ENCODE measurements at places on chromosomes 11 and 22. TPM values are rescaled to one million over a fixed set of nuclear protein-coding genes. Genes with fewer than 3 reads are reported as not detected.

DNA sequence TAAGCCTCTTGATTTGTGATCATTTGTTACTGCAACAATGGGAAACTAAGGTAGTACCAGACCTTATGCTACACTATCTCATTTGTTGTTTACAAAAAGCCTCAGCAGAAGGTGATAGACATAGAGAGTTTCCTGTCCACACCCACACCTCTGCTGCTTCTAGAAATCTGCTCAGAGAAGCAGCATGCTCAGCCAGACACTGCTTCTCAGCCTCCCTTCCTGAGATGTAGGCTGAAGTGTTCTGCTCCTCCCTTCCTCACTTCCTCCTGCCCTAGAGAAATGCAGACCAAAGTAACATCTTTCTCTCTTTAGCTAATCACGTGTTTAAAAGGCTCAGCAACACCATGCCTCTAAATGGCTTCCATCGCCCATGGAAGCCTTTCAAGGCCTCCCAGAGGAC, 88.4 kb downstream of the SLC1A2 start:
- no peak for DNase-seq

- peak; percentile 57 for DNase-seq
Measured at GRCh38 chr11:95788921-95789505, 569 bp downstream of the FAM76B start.

The USP2 gene
- 11.4 TPM for polyA plus RNA-seq

- DNase-seq = no peak
Measured at GRCh38 chr11:1323774-1324173, 14.3 kb upstream of the TOLLIP start.

DNA sequence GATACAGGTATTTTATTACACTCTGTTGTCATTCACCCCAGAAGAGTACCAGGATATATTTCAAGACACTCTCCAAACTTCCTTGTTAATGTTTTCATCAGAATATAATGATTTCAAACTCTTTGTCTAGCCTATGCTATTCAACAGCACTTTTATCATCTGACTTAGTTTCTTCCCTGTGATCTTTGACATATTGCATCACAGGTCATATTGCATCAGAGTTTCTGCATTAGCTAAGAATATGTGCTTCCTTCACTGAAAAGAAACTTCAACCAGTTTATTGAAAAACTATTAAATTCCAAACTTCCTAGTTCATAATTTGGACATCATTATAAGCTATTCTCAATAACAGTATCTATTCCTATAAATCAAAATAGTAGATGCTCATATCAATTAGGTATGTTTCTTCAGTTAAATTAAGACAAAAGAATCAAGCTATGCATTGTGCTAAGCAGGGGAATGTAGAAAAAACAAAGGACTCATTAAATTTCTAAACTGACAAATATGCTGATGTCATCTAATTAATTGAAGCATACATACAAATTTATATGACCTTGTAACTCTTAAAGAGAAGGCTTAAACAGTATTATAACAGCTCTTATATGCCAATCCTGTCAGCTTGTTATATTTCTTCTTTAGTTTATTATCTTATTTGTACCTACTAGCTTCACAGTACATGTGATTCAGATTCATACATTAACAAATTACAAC, 361.8 kb upstream of the LUZP2 start:
- no peak for DNase-seq

GRCh38 chr11:121291319-121291718, 1.3 kb upstream of the SC5D start:
- no peak for DNase-seq

The AKIP1 gene
- 18.8 TPM for polyA plus RNA-seq

Data from renal pelvis (tissue), 12 donors.